ENCODE measurements at places on chromosomes 13 and 19.

DNA sequence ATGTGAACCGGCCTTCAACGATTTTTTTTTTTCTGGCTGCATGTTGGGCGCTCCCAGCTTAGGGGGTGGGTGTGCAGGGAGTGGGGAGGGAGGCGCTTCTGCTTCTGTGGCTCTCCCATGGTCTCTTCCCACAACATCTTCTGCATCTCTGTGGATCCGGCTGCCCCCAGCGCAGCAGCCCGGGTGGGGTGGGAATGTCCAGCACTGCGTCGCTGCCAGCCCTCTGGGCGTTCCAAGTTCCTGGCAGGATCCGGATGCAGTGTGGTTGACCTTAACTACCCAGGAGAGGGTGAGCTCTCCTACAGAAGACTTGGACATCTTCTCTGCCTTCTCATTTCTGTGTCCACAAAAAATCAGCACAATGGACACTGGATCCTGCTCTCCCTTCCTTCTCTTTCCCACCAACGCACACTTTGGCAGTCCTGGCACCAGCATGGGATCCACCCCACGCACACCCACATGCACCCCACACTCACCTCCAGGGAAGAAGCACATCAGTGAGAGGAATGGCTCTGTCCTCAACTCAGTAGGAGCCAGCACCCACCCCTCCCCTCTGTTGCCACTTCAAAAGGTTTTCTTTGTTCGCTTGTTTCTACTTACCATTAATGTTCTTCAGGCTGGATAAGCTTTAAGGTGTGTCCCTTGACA, 177.3 kb downstream of the COL4A1 start:
- no peak for DNase-seq

GRCh38 chr13:34346626-34347025, 528.7 kb downstream of the RFC3 start:
- DNase-seq = no peak

GRCh38 chr13:85266771-85267170, 532.4 kb downstream of the SLITRK6 start:
- DNase-seq = no peak

DNA sequence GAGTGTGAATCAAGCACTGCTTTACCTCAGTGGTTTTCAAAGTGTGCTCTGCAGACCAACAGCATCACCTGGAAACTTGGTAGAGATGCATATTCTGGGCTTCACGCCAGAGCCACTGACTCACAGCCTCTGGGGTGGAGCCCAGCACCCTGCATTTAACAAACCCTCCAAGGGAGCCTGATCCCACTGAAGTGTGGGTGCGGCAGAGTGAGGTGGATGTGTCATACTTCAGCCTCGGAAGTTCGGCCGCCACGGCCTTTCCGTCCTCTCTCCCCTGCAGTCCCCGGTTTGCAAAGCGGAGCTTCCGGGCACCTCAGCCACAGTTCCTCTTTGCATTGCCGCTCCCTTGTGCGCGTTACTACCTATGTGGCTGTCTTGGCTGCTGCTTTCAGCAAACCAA, 33.3 kb upstream of the MICU2 start:
- DNase-seq = peak; percentile 12

Data from stimulated activated CD4-positive, alpha-beta T cell treated with anti-CD3 and anti-CD28 coated beads, Interleukin-1b, Interleukin-23, amount 100 ng/mL, for 48 hours (primary cell).